ENCODE measurements at places on chromosomes 2 and 18.

- DNase-seq = peak; percentile 92
Observed at GRCh38 chr18:11857177-11857887, 6.1 kb downstream of the CHMP1B start.

DNA sequence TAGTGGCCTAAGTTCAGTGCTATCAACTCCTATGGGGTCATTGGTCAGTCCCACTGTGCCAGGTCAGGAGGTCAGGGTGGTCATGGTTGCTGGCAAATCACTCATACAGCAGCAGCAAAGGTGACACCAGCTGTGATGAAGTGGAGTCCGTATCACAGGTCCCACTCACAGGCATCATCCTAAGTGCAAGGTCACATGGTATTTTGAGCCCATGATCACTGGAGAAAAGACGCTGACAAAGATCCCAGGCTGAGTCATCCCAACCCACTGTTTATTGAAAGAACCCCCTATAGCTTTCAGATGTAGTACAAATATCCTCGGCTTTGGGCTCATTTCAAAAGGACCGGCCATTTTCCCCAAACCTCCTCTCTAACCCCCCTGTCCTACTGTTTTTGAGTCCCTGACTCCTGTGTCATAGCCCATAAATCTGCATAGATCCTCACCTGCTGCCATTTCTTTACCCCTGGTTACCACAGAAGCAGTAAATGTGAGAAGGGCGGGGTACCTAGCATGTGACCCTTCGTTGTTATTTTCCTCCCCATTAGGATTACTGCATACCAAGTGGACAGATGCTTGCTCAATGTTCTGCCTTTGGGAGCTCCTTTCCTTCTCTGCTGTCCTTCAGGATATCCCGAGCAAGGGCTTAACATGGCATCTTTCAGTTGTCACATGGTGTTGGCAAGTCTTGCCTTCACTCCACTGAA, 107.7 kb downstream of the COL6A3 start:
- DNase-seq = no peak

DNA sequence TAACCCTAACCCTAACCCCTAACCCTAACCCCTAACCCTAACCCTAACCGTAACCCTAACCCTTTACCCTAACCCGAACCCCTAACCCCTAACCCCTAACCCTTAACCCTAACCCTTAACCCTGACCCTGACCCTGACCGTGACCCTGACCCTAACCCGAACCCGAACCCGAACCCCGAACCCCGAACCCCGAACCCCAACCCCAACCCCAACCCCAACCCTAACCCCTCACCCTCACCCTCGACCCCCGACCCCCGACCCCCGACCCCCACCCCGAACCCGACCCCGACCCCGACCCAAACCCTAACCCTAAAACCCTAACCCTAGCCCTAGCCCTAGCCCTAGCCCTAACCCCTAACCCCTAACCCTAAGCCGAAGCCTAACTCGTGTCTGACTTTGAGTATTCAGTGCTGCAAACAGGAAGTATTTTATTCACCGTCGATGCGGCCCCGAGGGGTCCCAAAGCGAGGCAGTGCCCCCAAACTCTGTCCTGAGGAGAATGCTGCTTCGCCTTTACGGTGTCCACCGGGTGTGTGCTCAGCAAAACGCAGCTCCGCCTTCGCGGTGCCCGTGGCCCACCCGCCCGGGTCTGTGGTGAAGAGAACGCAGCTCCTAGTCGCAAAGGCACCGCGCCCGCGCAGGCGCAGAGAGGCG, 36.0 kb downstream of the FAM110C start:
- DNase-seq = no peak

DNA sequence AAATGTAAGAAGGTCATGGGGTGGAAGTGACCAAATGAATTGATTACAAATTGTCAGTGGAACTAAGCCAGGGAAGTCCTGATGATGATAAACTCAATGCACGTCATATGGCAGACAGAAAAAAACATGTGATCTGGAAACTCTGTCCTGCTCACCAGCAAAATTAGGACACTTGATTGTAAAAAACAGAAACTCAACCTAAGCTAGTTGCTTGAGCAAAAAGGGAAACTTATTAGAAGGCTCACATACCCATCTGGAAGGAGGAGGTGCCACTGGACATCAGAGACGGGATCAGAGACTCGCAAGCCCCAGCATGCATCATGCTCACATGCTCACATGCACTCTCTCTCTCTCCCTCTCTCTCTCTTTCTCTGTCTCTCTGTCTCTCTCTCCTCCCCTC, 96.8 kb downstream of the SP3 start:
- DNase-seq = no peak

DNA sequence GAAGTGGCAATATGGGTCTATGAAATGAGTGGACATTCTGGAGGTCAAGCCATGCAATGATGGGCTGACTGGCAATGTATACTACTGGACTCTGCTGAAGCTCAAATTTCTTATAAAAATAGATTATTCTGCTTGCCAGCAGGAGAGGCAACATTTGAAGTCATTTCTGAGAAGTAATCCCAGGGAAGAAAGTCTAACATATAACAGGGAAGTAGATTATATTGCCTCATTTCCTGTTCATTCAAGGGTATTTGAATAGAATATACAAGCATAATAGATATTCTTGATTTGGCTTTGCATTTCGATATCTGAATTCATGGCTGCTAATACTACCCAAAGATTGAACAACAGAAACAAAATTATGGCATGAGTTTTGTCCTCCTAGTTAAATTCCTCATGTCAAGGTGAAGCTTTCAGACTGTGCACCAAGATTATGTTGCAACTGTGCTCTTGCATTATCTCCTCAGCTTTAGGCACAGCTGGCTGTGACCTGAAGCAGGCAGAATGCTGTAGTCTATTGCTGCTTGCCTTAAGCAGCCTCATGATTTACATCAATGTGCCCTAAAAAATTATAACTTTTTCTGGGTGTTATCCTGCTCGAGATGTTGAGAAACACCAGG, 13.3 kb upstream of the TMX3 start:
- no peak for DNase-seq

All from HFF-Myc (cell line).